ENCODE measurements at places on chromosomes 11 and 22.

GRCh38 chr22:40077646-40078016 is 82.9 kb downstream of the FAM83F start:
- DNase-seq = no peak

- DNase-seq = no peak
Observed at GRCh38 chr11:69242266-69242920, 51.6 kb upstream of the MYEOV start.

DNA sequence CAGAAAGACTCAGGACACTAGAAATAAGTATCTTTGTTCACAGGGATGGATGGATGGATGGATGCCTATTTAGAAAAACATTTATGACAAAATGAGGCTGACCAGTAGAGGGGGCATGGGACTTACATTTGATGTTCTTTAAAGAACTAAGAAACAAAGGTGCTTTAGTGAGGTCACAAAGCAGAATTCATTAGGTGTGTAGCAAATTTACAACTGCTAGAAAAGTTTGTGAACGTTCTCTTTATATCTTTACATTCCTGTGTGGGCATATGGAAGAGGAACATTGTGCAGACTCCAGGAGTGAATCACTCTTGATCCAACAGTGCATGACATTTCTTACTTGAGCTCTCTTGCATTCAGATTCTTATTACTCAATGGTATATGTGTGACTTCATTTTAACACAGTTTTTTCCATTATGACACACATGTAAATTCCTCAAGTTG is 15.8 kb upstream of the SIK2 start:
- peak; percentile 65 for DNase-seq

GRCh38 chr11:67120881-67121710 is 2.0 kb downstream of the KDM2A start:
- peak; percentile 65 for DNase-seq

- DNase-seq = peak; percentile 77
Observed at GRCh38 chr11:65588199-65589054, 7.2 kb downstream of the KCNK7 start.

GRCh38 chr11:47797633-47798032 is 30.5 kb upstream of the FNBP4 start:
- peak; percentile 7 for DNase-seq

DNA sequence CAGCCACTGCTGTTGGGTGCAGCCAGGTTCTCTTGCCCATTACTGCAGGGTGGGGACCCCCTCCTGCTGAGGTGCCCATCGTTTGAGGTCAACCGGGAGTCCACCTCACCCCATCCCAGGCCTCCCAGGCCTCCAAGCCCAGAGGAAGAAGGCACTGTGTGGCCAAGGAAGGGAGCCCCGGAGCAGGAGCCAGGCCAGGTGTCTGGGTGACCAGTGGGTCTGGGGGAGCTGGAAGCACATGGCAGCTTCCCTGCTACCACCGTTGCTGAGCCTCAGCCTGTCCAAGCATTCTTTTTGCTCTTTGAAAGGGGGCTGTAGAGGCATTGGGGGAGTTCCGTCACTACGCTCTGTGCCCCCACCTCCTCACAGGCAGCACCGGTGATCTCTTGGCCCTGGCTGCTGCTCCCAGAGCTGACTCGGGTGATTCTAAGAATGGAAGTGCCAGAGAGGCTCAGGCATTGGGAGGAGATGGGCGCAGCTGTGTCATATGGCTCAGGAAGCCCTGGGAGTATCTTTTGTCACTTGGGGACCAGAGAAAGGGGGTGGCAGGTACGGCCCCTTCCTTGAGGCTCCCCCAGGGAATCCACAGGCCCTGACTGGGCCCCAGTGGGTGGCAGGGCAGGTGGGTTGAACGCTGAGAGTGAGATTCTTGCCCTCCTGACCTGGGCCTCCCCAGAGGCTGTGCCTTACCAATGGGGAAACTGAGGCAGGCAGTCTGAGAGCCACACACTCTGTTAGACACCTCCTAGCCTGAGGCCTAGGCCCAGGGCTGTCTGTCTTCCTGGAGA is 1.9 kb downstream of the SEPTIN5 start:
- DNase-seq = no peak

DNA sequence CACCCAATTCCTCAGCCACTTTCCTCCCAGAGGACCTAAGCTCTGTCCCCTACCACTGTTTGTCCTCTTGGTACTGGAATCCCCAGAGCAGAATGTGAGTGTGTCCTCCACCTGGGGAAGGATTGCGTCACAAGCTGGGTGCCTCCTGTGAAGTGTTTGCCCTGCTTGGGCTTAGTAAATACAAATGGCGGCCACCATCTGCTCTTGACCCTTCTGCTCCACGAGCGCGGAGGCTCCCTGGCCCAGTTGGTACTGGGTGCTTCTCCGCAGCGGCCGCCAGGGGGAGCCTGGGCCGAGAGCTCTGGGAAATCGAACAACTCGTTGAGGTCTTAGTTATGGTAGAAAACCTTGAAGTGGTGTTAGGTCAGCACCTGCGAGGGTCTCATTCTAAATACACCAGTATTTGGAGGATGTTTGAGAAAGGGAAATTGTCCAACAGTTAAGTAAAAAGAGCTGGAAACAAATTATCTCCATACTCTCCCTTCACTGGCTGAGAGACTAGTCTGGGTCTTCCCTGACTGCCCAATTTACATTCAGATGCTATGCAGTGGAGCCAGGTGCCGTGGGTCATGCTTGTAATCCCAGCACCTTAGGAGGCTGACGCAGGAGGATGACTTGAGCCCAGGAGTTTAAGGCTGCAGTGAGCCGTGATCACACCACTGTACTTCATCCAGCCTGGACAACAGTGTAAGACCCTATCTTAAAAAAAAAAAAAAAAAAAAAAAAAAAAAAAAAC is 74.6 kb upstream of the TEAD1 start:
- peak; percentile 25 for DNase-seq

DNA sequence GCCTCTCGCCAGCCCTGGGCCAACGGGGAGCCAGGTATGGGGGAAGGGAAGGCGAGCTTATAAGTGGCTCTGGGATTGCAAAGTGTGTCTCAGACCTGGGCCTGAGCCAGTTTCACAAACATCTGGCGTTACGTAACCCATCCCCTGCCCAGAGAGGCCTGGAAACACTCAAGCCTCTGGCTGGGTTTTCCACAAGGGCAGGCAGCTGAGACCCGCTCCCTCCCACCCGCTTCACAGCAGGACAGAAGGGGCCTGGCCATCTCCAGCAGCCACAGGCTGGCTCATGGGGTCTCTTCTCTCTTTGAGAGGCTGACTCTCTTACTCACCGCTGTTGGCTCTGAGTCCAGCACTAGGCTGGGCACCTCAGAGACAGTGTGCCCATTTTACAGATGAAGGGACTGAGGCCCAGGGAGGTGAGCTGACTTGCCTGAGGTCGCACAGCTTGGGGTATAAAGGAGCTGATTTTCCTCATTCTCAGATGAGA is 44.5 kb downstream of the TRIOBP start:
- peak; percentile 69 for DNase-seq

Measured in small intestine (tissue), 16 donors.